ENCODE measurements at places on chromosomes 6 and 20.

- no peak for DNase-seq
Observed at GRCh38 chr6:47375426-47375825, 65.7 kb upstream of the TNFRSF21 start.

GRCh38 chr20:54190217-54190616 is 16.4 kb upstream of the CYP24A1 start:
- DNase-seq, result no peak

DNA sequence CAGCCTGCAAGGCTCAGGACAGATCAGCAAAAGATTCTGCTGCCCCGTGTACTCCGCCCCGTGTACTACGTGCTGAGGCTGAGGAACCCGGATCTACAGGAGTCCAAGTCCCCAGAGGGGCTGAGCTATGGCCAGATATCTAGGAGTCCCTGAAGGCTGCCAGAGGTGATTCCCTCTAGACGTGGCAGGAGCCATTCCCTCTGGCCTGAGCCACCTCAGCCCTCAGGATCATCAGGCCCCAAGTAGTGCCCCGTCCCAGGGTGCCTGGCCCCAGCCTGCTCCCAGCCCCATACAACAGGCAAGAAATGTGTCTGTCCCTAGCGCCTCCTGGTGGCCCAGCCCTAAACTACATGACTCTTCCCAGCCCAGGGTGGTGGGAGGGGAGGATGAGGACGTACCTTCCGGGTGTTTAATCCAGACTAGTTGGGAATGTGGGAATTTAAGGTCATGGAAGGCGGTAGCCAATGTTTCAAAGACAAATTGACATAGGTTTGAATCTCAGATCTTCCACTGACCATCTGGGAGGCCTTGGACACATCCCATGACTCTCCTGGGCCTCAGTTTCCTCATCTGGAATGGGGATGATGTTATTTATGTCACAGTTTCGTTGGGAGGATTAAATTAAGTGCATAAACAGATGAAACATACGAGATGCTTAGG is 49.4 kb upstream of the PTPN1 start:
- DNase-seq, result peak; percentile 80

- no peak for DNase-seq
Observed at GRCh38 chr6:129469070-129469662, 240.8 kb downstream of the ARHGAP18 start.

- DNase-seq, result peak; percentile 84
Observed at GRCh38 chr6:75620381-75621304, 19.0 kb downstream of the SENP6 start.

- DNase-seq, result no peak
Observed at GRCh38 chr6:14423330-14423729, 305.8 kb downstream of the CD83 start.

DNA sequence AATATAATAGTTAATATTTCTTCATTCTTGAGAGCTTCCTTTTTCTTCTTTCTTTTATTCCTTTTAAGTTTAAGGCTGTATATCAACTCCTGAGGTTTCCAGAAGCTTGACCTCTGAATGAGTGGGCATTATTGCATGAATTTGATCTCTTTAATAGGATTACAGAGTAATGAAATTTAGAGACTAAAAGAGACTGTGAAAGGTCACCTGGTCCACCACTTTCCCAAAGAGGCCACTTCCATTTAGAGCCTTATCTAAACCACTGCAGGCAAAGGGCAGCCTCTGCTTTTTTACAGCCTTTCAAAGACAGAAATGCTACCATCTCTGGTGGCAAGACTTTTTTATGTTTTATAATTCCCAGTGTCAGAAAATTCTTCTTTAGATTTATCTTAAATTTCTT is 215.3 kb upstream of the HS3ST5 start:
- no peak for DNase-seq

DNA sequence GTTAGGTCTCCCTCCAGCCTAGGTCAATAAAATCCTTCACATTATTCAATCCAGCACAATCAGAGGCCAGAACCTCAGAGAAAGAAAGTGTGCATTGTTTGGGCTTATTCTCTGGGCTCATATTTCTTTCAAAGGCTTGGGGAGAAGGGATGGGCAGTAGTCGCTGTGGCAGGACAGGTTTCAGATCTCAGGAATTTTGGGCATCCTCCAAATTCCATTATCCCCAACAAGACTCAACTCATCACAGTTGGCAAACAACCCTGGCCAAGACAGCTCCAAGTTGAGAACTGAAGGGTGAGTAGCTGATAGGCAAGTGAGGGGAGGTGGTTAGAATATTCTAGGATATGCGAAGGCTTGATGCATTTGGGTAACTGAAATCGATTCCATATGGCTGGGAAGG is 27.2 kb upstream of the CHD6 start:
- DNase-seq, result no peak

DNA sequence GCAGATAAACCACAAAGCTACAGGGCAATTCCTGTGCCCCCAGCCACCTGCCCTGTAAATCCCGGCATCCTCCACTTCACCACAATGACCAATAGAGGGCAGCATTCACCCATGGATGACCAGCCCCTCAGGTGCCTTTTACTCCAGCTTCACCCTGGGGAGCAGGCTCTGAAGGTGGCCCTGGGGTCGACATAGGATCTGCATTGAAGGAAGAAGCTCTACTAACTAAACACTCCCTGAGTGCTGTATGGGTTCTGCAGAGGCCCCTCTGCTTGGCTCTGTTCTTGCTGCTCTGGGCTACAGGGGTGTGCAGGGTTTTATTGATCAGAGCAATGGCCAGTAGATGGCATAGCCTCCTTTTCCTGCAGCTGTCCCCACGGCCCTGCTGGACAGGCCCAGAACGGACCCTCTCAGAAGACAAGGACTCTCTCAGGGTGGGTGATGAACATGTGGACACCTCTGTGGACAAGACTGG is 20.3 kb downstream of the CST4 start:
- peak; percentile 67 for DNase-seq

DNA sequence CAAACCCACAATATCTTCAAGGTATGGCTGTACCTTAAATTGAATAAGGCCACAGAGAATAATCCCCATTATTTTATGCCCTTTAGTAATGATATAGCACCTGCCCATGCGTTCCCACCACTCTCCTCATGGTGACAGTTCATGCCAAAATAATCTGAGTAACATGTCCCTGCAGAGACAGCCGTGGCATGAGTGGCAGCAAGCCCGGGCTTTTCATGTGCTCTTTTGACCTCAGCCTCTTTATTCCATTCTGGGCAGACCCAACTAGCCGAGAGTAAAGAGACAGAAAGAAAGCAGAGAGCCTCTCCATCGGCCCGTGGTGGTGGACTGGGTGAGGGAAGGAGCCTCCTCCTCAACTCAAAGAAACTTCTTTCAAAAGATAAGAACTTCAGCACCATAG is 19.9 kb upstream of the POPDC3 start:
- DNase-seq, result no peak

GRCh38 chr6:40163924-40164323 is 229.7 kb upstream of the MOCS1 start:
- no peak for DNase-seq

- no peak for DNase-seq
Observed at GRCh38 chr6:169830876-169831275, 79.5 kb downstream of the ERMARD start.

DNA sequence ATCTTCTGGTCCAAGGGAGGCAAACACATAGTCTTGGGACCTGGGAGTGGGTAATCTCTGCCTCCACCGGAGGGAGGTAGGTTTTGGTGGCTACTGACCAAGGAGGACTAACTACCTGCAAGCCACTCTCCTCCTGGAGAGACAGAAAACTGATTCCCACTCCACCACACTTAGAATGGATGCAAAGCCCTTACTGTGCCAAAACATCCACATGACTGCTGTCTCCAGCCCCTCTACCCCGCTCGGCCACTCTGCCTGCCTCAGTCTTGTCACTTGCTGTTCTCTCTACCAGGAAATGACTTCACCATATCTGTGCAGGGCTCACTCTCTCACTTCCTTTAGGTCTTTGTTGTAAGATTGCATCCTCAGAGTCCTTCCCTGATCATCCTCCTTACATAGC is 129.5 kb upstream of the ARG1 start:
- no peak for DNase-seq

DNA sequence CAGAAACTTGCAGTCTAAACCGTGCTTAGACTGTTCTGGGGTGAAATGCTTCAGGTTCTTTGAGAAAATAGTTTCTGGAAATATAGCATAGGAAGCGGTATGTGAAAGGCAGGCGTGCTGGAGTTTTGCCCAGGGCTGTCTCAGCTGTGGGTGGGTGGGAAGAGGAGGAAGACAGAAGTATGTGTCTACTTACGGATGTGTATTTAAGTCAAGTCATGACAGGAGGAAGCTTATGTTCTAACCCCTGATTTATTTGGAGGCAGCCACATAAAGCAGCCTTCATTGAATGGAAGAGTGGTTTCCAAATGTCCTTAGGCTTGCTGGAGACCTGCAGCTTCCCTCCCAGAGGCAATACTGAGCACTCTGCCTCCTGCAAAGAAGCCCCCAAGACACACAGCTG is 345.8 kb upstream of the PRND start:
- no peak for DNase-seq

DNA sequence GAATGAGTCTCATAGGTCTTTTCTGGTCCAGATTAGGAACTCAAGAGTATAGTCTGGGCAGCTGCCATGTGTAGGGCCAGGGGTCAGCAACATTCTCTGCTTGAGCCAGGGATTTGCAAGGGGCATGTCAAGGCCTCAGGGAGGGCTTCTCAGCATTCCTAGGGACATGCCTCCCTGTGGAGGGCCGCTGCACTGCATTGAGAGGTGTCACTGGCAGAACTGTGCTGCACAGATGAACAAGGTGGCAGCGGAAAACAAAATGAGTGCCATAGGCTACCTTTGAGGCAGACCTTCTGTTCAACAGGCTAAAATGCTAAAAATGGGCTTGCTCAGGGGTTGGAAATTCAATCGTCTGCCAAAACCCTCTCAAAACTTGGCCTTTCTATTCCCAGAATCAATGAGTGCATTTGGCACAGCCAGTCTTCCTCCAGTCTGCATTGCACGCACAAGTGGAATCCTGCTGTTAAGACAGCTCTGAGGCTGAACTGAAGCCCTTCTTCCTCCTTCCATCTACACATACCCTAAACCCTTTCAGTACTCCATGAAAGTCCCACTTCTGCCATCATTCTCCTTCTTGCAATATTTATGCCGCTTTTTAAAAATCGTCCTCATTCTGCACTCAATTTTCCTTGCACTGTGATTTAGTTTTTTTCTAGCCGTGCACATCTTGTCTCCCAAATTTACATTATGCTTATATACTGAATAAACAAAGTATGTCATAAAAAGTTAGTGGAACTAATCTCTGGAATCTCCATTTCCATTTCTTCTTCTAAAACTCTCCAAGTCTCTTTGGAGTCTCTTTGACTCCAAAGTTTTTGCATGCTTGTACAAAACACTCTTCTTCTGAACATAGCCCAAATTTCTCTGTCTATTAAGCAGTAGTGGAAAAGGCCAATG is 51.7 kb downstream of the SLC26A8 start:
- no peak for DNase-seq

DNA sequence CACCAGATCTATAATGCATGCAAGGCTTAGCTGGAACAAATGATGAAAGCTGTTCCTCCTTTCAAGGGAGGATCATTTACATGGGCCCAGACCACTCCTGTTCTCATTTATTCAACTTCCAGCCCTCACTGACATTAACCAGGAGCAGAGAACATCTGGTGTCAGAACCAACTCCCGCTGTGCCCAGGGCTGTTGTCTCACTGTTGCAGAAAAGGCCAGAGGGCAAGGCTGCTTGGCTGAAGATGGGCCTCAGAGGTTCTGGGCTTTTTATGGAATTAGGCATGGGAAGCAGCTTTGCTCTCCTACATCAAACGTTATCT is 164.2 kb downstream of the GMPR start:
- no peak for DNase-seq

DNA sequence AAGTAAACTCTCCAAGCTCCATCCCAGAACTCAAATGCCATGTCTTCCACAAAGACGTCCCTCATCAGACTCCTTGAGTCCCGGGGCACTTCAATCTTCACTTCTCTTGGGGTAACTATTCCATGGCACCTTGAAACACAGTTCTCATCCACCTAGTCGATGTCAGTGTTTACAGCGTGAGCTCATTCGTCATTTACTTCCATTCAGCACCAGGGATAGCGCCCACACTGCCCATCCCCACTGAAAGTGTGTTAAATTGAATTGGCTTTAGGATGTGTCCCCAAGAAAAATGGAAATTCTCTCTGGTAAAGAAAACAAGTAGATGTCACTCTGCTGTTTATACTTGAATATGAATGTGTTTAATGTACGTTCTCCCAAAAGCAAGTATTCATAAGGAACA is 31.3 kb downstream of the KCNK15 start:
- DNase-seq, result peak; percentile 22

DNA sequence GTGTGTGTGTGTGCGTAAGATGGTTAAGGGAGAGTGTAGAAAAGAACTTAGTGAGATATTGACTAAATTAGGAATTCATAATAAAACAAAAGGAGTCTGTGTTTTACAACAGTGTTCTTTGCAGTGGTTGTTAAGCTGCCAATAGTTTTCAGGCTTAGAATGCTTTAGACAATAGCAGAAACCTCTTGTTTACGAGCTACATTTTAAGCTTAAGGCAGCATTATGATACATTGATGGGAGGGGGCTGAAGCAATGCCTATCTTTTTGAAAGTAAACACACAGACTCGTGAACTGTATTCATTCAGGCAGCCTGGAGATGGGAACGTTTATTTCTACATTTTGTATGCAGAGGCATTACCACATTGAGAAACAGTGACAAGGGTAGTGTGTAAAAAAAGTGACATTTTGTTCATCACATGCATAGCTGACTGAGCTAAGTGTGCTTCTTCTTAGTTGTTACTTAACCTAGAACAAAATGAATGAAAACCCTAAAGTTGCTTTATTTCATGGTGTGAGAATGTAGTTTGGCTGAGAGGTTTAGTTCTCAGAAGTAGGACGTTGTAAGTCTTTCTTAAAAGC is 21.2 kb downstream of the CLVS2 start:
- no peak for DNase-seq

- no peak for DNase-seq
Observed at GRCh38 chr6:12649325-12649724, 67.2 kb upstream of the PHACTR1 start.

GRCh38 chr6:161233986-161234661 is 39.7 kb downstream of the AGPAT4 start:
- DNase-seq, result no peak

DNA sequence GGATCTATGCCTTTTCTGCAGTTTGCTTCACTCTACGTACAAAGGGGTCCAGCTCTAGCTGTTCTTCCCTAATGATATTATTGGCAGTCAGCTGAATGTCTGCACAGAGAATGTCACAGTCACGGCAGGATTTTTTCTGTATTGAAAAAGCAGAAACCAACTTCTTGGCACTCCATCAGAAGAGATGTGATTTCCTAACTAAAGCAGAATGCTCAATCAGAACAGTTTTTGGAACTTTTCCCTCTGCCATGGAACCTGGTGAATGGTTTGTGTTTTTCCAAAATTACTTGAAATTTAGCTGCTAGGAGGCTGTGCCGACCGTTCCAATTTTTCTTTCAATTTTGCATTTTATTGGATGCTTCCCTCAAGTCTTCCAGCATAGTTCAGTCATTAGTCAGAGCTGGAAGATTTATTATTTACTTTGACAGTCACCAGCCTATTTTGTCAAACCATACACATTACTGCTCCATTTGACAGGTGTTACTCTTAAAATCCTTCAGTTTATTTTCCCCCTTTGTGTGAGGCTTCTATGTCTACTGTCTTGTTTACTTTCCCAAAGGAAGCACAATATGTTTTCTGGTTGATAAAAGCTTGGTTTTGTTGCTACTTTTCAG is 259.6 kb upstream of the EPHA7 start:
- no peak for DNase-seq
